ENCODE measurements at places on chromosomes 6 and 20.

DNA sequence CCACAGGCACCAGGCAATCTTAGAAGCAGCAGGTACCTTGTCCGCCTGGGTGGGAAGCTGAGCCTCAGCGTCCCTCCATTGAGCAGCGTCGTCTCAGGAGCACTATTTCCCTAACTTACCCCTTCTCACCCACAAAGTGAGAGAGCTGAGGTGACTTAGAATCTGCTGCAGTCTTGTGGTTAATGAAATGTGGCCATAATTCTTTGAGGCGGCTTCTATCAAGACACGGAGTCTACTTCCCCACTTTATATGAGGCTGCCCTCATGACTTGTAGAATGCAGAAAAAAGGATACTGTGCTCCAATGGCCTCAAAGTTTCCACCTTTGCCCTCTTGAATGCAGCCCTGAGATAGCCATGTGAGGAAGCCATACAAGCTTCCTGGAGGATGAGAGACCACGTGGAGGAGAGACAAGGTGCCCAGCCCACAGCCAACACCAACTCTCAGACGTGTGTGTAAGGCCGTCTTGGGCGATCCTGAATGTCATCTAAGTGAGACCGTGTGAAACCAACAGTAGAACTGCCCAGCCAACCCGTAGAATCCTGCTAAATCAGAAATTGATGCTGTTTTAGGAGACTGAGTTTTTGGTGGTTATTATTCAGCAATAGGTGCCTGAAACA lies 9.1 kb upstream of the TAGAP start:
- no peak for DNase-seq

GRCh38 chr6:15845492-15845891 lies 182.7 kb upstream of the DTNBP1 start:
- no peak for DNase-seq

DNA sequence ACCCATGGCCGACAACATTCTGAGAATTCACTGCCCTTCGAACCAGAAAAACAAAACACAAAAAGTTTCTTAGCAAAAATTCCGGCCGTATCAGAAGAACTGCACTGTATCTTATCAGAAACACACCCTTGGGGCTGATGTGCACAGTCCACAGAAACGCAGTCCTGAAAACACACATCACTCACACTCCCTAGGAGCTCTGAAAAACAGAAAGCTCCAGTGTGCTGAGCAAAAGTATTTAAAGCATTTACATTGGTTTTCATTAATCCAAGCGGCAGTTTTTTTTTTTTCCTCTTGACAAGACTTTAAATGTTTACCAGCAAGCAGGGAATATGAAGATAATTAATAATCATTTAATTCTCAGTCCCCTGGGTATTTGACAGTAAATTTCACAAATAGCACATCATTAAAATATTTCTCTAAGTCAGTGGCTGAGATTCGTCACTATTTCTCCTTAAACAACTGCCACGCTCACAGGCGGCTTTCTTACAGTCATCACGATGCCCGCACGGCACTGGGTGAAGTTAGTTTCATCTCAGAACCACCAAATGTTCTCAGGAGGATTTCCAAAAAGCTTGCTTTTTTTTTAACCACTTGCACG lies 13.3 kb downstream of the NFATC2 start:
- peak; percentile 59 for DNase-seq

DNA sequence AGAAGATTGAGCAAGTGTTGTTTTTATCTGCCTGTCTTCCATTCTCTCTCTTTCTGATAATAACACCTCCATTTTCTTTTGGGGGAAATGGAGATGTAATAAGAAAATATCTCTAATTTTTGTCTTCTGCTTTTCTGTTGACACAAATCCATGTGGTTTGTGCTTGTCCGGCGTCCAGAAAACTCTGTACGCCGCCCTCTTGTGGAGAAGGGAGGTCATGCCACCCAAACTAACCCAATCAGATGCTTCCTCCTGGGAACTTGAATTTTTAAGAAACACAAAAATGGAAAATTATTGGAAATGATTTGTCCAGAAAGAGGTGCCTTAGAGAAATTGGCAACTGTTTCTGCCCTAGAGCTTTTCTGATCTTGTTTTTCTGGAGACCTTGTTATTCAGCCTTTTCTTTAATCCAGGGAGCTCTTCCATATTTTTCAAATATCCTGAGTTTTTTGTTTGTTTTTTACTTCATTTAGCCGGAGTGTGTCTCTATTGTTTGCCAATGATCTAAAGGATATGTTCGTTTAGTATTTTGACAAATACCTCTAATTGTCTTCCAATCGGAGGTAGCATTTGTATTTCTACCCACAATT lies 17.8 kb upstream of the FNDC1 start:
- DNase-seq, result peak; percentile 59

DNA sequence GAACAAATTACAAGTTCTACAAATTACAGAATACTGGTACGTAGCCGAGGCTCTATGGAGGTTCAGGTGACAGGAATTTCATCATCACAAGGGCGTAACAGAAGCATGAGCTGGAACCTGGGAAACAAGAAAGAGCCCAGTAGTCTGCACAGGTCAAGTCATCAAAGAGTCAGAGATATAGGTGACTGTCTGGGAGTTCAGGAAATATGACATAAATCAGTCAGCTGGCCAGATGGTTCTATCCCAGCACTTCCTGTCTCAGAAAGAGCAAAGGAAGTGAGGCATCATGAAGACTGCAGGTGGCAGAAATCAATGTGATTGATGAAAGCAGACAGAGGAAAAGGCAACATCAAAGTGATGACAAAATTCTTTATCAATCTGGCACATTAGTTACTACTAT lies 23.3 kb downstream of the MYCT1 start:
- DNase-seq, result no peak

- DNase-seq, result no peak
Observed at GRCh38 chr6:156963712-156964700, 186.8 kb downstream of the ARID1B start.

DNA sequence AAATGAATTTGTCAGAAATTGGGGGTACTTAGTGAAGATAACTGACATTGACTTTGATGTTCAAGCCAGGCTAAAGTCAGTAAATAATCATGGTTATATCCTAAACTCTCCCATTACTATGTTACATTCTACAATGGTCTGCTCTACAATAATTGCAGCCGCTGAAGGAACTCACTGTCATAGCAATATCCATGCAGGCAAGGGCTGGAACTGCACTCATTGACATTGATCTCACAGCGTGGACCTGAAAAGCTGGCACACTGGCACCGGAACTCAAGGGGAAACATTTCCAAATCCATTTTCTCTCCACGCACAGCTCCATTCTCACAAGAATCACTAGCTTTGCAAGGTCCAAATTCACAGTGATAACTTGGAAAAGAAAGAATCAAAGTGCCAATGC lies 702.7 kb downstream of the EYS start:
- DNase-seq, result no peak

- DNase-seq, result no peak
Observed at GRCh38 chr6:149977221-149977620, 13.5 kb downstream of the ULBP1 start.

DNA sequence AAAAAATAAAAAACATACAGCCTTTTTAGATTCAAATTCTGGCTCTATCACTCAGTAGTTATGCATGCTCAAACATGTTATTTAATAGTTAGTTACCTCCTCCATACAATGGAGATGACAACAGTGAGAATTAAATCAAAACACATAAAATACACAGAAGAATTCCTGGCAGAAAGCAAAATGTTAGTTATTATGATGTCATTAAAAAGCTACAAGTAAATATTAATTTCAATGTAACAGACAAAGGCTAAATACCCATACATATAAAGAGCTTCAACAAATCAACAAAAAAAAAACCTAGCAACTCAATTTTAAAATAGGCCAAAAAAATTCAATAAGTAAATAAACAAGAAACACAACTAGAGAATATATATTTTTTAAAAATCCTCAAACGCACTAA lies 21.4 kb downstream of the PLN start:
- no peak for DNase-seq

DNA sequence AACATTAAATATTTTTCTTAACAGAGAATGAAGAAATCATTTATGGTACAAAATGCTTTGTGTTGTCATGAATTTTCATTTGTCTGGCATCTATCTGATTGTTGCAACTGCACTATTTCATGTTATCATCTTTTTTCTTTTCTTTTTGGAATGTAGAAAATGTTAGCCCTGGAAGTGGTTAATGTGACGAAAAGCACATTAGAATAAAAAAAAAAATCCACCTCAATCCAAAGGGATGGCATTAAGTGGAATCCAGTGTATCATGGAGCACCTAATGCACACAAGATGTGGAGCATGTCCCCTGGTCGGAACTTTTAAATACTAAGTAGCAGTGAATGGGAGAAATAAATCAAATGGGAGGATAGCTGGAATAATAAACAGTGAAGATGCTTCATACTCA lies 172.9 kb upstream of the MCHR2 start:
- no peak for DNase-seq

- no peak for DNase-seq
Observed at GRCh38 chr6:56238352-56238751, 9.0 kb downstream of the COL21A1 start.

- no peak for DNase-seq
Observed at GRCh38 chr20:7856756-7857155, 83.5 kb downstream of the HAO1 start.

GRCh38 chr6:1322696-1323219 lies 10.9 kb downstream of the FOXQ1 start:
- DNase-seq, result no peak

- no peak for DNase-seq
Observed at GRCh38 chr6:45690846-45691245, 313.1 kb upstream of the SUPT3H start.

DNA sequence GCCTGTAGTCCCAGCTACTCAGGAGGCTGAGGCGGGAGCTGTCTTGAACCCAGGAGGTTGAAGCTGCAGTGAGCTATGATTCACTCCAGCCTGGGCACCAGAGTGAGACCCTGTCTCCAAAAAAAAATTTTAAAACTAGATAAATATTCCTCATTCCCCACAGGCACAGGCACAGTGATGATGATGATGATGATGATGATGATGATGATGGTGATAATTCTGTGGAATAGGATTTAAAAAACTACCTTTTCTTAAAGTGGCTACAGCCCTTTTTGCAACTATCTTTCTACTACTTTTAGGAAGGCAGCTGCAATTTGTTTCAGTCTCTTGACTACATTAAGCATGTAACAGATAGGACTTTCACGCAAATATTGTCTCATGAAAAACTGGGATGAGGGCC lies 76.6 kb upstream of the SCAF8 start:
- no peak for DNase-seq

DNA sequence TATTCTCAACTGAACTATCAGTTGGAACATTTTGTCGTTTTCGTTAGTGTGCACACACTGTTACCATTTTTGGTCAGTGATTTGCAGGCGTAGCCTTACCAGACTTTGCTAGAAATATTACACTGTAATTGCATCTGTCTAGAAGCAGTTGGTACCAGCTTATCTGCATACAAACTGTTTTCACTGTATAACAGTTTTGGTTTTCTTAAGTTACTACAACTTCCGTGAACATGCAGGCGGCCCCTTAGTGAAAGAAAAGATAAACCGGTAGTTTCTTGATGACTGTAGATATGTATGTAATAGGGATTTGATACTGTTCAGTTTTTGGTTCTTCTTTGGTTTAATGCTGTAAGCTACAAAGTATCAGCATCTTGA lies 1.3 kb downstream of the DSTN start:
- no peak for DNase-seq

DNA sequence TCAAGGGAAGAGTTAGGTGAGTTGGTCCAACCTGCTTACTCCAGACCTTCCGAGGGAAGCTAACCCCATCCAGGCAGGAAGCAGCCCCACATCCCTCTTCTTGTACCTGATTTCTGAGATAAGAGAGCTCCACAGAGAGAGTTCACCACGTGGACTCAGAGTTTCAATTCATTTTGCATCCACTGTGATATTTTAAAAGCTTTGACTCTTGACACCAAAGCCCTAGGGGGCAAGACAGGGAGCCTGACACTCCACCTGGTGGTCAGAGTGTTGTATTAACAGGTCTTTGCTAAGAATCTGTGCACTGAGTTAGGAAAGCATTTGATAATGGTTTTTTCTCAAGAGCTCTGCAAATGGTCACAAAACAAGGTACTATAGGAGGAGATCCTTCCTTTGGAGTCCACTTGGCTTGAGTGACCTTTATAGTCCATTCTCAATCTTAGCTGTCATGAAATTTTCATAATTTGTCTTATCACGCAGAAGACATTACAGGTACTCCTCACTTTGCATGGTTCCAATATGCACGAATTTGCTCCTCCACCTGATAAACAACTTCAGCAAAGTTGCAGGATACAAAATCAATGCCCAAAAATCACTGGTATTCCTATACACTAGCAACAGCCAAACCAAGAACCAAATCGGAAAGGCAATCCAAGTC lies 56.2 kb upstream of the RIPOR2 start:
- peak; percentile 84 for DNase-seq

GRCh38 chr6:17725083-17725482 lies 18.4 kb upstream of the NUP153 start:
- DNase-seq, result no peak

GRCh38 chr6:137862419-137863090 lies 4.5 kb upstream of the TNFAIP3 start:
- no peak for DNase-seq

DNA sequence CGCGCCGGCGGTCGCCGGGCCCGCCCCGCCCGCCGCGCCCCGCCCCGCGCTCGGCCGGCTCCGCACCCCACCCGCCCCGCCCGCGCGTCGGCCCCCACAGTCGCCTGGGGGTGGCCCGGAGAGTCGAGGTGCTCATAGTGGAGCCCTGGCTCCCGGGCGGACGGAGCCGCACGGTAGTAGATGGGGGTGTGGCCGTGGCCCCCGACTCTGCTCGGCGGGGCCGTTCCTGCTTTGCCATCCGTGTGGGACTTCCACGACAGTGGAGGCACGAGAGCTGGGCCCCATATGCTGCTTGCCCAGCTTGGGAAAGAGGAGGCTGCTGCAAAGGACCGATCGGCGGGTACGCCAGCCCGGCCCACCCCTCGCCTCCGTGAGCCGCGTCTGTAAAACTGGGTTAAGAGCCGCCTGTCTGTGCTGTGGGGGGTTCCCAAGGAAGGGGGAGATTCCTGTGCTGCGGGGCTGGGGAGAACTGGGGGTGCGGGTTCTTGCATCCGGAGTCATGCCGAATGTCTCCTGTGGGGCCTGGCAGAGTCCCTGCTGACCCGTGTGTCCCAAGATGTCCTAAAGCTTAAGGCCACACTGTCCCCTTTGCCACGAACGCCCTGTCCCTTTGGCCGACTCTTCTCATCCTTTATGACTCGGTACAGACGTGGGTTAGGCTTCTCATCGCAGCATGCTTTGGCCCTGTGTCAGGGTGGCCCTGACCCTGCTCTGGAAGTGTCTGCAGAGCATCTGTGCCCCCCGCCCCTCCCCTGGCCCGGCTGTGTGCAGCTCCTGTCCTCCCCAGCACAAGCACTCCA lies at the start of gene OPRL1:
TSS of gene OPRL1 (plus strand) at position 70 of the 800 bp plus-strand sequence. CDS start 12,639 bp downstream, outside the sequence.
- DNase-seq, result no peak
